ENCODE measurements at places on chromosomes 16 and 17. TPM values are rescaled to one million over a fixed set of nuclear protein-coding genes. Genes with fewer than 3 reads are reported as not detected.

- no peak for DNase-seq
These were observed 7.3 kb downstream of the NEUROD2 start for GRCh38 chr17:39600288-39600996.

- DNase-seq, result no peak
These were observed 42.8 kb upstream of the GSE1 start for GRCh38 chr16:85570213-85570734.

- no peak for DNase-seq
These were observed 394 bp upstream of the CPD start for GRCh38 chr17:30378241-30378824.

DNA sequence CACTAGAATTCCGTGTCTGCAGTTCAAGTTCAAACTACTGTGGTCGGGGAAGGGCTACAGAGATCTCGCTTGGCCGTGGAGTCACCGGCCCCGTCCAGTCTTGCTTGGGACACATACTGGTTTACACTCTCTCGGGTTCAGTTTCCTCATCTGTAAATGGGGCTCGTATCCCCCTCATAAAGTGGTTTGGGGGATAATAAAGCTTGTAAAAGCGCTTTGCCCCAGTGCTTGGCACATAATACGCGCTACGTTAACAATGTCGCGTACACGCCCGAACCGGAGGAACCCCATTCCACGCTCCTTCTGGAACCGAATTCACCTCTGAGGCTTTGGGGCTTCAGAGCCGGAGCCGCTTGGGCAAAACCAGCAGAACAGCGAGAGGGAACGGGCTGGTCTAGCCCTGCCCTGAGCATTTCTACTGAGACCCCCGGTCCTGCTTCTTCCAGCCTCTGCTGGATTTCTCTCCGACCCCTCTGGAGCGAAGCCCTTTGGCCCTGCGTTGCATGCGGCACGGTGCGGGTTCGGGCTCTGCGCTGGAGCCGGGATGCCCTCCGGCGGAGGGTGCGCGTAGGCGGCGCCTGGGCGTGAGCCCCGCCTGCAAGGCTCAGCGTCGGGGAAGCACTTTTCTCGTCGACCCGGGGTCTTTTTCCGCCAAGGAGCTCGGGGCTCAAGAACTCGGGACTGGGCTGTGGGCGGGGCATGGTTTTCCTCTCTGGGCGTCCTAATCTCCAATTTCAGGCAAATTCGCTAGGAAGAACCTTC is 26.1 kb upstream of the HOXB13 start:
- no peak for DNase-seq

DNA sequence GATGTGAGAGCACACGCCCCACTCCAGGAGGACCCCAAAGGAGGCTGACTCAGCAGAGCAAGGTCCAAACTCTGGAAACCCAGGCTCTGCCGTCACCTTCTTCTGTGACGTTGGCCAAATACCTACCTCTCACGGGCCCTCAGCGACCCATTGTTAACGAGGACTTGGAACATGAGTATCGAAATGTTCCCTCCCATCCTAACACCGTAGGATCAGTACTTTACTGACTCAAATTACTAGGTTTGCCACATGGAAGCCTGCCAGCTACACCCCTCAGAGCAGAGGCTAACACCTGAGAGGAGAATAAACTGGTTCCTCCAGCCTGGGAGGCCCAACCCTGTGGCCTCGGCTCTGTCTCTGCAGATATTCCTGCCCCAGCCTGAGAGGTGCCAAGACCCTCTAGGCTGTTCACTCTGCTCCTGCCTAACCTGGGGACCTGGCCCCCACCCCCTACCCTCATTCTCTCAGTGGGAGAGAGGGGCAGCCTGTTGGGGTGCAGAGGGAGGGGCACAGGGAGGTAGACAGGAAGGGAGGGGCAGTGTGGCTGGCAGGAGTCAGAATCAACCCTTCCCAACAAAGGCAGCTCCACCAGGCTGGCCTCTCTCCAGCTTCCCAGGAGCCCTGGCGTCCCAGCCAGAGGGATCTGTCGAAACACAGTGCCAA is 4.4 kb downstream of the PITPNM3 start:
- DNase-seq, result no peak

The CCL16 gene
- total RNA-seq, result not detected

DNA sequence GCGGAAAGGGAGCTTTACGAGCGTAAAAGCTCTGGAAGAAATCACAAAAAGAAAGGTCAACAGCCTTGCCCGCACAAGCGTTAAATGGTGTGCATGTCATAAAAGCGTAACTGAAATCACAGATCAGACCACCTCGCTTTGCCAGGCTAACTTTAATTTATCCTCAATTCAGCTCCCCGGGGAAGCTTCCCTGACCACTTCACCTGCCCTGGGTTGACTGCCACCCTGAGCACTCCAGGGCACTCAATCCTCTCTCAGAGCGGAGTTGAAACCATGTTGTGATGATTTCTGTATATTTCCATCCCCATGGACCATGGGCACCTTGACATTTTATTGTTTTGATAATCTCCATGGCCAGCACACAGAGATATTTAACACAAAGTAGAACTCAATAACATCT is 16.1 kb upstream of the NAGS start:
- no peak for DNase-seq

DNA sequence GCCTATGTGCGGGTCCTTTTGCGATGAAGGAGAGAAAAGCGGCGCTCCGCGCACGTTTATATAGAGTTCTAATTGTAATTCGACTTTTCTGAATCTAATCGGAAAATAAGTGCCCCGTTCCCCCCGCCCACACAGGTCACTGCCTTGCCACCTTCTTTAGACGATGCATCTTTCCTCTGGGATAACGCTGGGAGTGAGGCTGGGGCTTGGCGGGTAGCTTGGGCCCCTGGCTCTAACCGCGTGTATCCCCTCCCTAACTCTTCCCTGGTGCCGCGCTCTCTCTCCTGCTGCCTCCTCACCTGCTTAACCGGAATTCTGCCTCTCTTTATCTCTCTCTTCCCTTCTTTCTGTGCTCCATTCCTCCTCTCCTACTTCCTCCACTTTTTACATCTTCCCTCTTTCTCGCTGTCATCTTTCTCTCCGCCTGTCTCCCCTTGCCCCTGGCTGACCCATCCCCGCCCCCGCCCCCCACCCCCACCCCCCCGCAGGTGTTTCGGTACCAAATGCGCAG is 2.6 kb downstream of the LHX1 start:
- DNase-seq, result no peak

- no peak for DNase-seq
These were observed 6.4 kb upstream of the LYRM9 start for GRCh38 chr17:27899525-27899924.

The TMEM238L gene
- not detected for total RNA-seq

GRCh38 chr17:46935658-46936266 is 12.8 kb downstream of the GOSR2 start:
- DNase-seq, result peak; percentile 78

The PHLPP2 gene
- total RNA-seq, result 10.8 TPM

DNA sequence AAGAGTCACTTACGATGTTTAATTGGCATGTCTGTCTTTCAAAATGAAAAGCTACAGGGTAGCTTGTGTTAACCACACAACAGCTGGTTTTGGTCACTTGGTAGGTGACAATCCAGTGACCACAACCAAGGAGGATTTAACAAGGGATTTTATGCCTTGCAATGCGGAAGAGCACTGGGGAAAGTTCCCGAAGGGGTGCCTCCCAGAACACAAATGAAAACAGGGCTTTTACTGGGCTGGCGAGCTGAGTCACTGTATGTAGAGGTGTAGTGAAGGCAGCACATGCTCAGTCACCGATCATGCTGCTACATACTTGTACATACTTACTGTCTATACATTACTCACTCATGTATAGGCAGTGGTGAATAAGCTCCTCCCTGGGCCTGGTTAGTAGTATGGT is 483.5 kb downstream of the CDH13 start:
- no peak for DNase-seq

DNA sequence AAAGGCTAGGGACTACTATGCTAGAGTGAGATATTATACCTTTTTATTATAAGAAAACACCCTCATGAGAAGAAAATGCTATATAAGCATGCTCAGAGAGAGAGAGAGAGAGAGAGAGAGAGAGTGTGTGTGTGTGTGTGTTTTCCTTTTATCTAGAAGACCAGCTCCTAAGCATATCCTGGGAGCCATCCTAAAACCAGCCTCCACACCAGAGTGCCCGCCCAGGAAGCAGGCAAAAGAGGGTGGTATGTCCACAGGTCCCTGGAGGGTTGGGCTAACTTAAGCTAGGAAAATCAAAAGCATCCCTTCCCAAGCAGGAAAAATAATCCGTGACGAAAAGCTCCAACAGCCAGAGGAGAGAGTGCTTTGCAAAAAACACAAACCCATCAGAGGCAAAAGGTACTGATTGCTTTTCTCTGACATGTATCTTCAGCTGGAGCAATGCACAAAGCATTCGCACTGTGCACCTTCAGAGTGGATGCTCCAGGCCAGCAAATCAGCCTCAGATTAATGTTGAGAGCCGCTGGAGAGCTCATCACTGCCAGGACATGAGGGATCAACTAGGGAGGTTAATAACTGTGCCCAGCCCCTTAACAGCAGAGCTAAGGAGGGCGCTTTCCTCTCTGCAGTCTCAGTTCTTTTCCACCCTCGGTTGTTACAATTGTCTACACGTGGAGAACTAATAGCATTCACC is 125.1 kb downstream of the SLC39A11 start:
- DNase-seq, result no peak

The APOBR gene
- total RNA-seq, result 2.0 TPM

The SCARF1 gene
- 8.6 TPM for total RNA-seq

DNA sequence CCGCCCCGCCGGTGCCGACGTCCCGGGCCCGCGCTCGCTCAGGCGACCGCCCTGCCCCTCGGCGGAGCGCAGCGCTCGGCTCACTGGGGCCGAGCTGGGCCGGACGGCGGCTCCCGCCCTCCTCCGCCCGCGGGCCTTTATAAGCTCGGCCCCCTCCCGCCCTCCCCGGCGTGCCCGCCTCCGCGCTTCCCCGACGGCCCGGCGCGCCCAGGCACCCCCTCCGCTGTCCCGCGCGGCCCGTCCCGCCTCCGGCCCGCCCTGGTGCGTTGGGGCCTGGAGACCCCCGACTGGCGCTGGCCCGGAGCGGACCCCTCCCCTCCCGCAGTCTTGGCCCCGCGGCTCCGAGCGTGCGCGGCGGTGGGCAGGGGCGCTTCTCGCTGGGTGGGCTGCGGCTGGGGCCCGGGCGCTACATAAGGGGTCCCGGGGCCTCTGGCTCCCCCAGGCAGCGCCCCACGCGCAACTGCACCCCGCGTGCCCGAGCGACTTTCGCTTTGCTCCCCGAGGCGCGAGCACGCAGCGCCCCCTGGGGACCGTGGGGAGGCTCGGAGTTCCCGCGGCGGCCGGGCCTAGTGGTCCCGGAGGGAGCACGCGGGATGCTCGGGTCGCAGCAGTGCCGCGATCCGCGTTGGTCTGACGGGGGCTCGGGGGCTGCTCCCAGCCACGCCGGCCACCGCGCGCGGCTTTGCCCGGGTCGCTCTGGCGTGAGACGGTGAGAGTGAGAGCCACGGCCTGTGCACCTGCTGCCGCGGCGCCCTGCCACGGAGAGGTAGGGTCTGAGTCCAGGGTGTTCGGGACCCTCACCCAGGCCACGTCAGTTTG is at the start of gene PIEZO1:
Gene PIEZO1 (minus strand): TSS at position 115 of the 819 bp plus-strand sequence. CDS start 256 bp downstream, outside the sequence.
- no peak for DNase-seq

The NPIPB13 gene
- total RNA-seq, result 1.7 TPM
